CD4-positive, alpha-beta T cell (primary cell): ENCODE measurements at places on chromosomes 1 and 21. TPM values are rescaled to one million over a fixed set of nuclear protein-coding genes. Genes with fewer than 3 reads are reported as not detected.

AIRE gene
- total RNA-seq, result 0.16 TPM

TNFRSF8 gene
- 0.14 TPM for total RNA-seq

SERPINC1 gene
- total RNA-seq, result not detected

USP24 gene
- total RNA-seq, result 76.3 TPM

LENEP gene
- total RNA-seq, result not detected

TNNI3K gene
- total RNA-seq, result 1.0 TPM

ATP1A4 gene
- 0.22 TPM for total RNA-seq

SLFNL1 gene
- total RNA-seq, result 0.08 TPM

MPL gene
- not detected for total RNA-seq

TIE1 gene
- total RNA-seq, result not detected

TMEM125 gene
- total RNA-seq, result not detected

MSH4 gene
- total RNA-seq, result 0.31 TPM

HEYL gene
- total RNA-seq, result not detected

HLX gene
- 0.39 TPM for total RNA-seq

RXRG gene
- not detected for total RNA-seq

S100A10 gene
- total RNA-seq, result 189 TPM

ITLN2 gene
- total RNA-seq, result not detected

PLEKHG5 gene
- total RNA-seq, result 5.0 TPM

AADACL4 gene
- total RNA-seq, result not detected
